ENCODE measurements at places on chromosomes 16 and 17. TPM values are rescaled to one million over a fixed set of nuclear protein-coding genes. Genes with fewer than 3 reads are reported as not detected.

The GPR142 gene
- total RNA-seq: not detected

The DCTN5 gene
- 54.0 TPM for total RNA-seq

The FOXN1 gene
- total RNA-seq: not detected

The POLR2C gene
- total RNA-seq: 110 TPM

The TBC1D3C gene
- not detected for total RNA-seq

The ABCC6 gene
- 0.09 TPM for total RNA-seq

The TNFRSF17 gene
- not detected for total RNA-seq

The RCVRN gene
- not detected for total RNA-seq

The MEIOB gene
- total RNA-seq: under 0.01 TPM

The STH gene
- total RNA-seq: not detected

The TBC1D3I gene
- under 0.01 TPM for total RNA-seq

The FOXJ1 gene
- not detected for total RNA-seq

The DPEP3 gene
- total RNA-seq: not detected

The TMEM238L gene
- not detected for total RNA-seq

The CACNA1H gene
- not detected for total RNA-seq

The DNAH3 gene
- not detected for total RNA-seq

The FUS gene
- total RNA-seq: 39.0 TPM

The CLEC10A gene
- total RNA-seq: 0.54 TPM

The KRTAP9-8 gene
- not detected for total RNA-seq

The LGALS9B gene
- total RNA-seq: not detected

The OTOP2 gene
- not detected for total RNA-seq

The IGF2BP1 gene
- 1.6 TPM for total RNA-seq

The TMEM132E gene
- not detected for total RNA-seq

The BTBD17 gene
- total RNA-seq: not detected

The IGSF6 gene
- total RNA-seq: not detected

The C16orf89 gene
- total RNA-seq: not detected

All from endothelial cell of coronary artery (primary cell).